HEK293T (cell line): ENCODE measurements at places on chromosomes 13 and 19.

- DNase-seq = no peak
Observed at GRCh38 chr13:42847891-42848663, 66.7 kb downstream of the FAM216B start.

DNA sequence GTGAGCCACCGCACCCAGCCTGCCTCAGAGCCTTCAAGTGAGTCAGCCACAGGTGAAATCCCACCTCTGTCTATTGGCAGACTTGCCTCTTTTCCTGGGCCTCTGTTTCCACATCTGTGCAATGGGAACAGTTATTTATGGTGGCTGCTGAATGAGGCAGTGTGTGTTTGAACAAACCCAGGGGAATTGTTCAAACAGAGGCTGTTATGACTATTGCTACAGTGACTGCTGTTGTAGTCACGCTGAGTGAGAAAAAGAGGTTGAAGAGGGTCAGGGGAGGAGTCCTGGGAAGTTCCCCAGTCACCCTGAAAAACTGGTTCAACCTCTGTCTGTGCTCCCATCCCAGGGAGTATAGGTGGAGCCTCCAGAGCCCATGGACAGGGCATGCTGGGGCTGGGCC, at the start of gene CEACAM19:
TSS of gene CEACAM19 (plus strand) at position 83 of the 400 bp plus-strand sequence. CDS start 450 bp downstream, outside the sequence.
- no peak for DNase-seq

- DNase-seq = no peak
Observed at GRCh38 chr13:45361596-45362206, 20.7 kb upstream of the TPT1 start.

- peak; percentile 47 for DNase-seq
Observed at GRCh38 chr19:10471909-10472308, 31.2 kb downstream of the KEAP1 start.

GRCh38 chr13:30216111-30216510, 91.2 kb downstream of the KATNAL1 start:
- peak; percentile 40 for DNase-seq

DNA sequence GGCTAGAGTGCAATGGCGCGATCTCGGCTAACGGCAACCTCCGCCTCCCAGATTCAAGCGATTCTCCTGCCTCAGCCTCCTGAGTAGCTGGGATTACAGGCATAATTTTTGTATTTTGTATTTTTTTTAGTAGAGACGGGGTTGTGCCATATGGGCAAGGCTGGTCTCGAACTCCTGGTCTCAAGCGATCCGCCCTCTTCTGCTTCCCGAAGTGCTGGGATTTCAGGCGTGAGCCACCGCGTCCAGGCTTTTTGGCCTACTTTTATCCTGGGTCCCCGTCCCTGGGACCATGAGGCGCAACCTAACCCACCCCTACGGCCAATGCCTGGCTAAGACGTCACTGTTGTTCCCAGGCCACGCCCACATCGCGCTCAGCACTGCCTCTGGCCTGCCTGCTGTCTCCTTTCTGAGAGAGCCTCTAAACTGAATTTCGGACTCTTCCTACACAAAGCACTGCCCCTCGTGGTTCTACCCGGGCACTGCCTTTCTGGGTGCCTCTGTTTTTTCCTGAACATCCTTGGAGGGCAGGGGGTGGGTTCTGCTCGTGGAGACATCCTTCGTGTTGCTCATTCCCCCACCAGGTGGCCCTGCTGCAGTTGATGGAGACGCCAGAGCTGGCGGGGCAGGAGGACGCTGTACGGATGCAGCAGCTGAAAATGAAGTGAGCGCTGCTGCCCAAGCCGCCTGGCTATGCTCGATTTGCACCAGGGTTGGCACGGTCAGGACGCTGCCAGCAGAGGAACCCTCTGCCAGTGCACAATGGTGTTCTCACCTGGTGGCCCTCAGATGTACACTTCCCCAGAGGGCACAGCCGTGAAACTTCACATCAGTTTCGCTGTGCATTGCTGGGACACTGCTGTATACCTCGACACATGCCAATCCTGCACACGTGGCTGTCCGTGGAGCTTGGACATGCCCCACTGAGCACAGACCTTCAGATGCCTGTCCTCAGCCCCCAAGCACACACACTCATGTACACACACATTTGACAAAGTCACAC, 2.0 kb downstream of the REX1BD start:
- DNase-seq = peak; percentile 82

GRCh38 chr19:32224371-32225244, 120.8 kb upstream of the ZNF507 start:
- peak; percentile 84 for DNase-seq

- DNase-seq = no peak
Observed at GRCh38 chr19:38455031-38455430, 21.5 kb downstream of the RYR1 start.

DNA sequence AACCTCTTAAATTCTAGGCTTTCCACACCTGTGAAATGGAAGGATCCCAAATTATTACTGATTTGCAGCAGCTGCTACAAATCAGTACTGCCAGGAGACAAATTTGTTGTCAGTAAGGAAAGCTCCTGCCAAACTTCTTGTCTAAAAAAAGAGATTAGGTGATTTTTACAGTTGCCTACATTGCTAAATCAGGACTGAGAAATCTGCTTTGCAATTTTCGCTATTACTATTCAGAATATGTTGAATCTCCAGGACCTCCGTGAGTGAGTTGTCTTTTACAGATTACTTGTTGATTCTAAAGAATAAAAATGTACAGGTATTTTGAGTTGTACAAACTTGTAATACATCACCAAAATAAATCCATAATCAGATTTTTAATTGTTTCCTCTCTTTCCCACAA, 1815.9 kb downstream of the PCDH9 start:
- DNase-seq = no peak

DNA sequence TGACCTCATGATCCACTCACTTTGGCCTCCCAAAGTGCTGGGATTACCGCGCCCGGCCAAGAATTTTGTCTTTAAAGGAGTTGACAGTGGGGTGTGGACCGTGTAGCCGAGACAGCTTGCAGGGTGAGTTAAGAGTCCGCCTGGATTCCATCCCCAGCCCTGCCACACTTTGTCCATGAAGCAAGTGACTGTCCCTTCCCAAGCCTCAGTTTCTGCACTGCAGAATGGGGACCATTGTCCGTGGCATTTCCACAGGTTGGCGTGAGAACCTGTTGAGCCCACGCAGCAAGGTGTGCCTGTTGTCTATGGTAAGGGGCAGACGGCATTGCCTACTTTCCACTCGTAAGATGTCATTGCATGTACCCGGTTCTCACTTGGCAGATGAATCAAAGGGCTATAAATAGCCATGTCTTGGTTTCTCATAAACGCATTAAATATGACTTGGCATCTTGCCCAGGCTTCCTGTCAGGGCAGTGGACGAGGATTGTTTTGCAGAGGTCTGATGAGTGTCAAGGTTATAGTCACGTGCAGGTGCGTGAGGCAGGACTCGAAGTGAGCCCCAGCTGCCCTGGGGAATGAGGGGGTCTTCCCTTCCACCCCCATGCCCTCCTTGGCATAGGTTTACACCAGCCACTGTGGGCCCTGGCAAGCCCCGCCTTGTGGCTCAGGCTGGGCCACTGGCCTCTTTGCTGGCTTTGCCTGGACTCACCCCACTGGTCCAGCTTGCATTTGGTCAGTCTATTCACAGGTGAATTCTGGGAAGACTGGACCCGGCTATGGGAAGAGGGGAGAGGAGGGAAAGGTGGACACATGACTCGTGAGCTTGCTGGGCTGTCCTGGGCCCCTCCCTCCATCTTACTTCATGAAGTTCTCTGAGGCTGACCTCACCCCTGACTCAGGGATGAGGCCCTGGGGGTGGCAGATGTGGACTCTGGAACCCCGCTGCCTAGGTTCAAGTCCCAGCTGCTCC, 14.6 kb downstream of the FAM187B start:
- DNase-seq = no peak

DNA sequence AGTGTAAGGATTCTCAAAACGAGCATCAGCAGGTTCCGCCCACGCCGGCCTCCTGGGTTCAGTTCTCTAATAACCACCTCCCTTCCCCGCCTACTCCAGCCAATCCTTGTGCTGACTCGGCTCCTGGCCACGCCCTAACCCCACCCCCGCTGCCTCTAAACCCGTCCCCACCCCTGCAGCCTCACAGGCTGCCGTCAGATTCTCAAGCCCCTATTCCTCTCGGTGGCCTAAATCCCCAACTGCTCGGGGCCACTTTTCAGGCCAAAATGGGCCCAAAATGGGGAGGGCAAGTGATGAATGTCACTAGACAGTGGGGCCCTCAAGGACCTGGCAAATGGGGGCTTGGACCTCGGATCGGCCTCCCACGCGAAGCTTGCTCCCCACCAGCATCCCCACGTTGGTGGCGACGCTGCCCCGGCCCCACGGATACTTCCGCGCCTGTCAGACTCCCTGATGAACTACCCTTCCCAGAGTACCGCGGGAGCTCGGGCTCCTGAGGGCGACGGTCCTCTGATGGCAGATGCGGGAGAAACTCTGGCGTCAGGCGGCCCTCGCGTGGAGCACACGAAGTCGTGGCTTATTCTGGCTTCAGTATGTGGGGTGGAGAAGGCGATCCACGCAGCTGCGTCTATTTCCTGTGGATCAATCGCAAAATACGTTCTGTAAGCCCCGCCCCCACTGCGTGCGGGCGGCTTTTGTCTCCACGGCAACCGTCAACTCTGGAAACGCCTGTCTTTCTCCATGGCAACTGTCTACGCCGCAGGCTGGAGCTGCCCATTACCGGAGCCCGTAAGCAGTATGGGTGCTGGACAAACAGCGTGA, 24.8 kb downstream of the ZNF473 start:
- DNase-seq = peak; percentile 87

GRCh38 chr13:107295416-107296140, 727.6 kb upstream of the ARGLU1 start:
- no peak for DNase-seq

GRCh38 chr19:41787055-41787454, 9.3 kb upstream of the CEACAM3 start:
- DNase-seq = no peak

- no peak for DNase-seq
Observed at GRCh38 chr13:30341815-30342570, 34.6 kb upstream of the KATNAL1 start.

- DNase-seq = no peak
Observed at GRCh38 chr19:6402837-6403608, 10.1 kb upstream of the GTF2F1 start.

DNA sequence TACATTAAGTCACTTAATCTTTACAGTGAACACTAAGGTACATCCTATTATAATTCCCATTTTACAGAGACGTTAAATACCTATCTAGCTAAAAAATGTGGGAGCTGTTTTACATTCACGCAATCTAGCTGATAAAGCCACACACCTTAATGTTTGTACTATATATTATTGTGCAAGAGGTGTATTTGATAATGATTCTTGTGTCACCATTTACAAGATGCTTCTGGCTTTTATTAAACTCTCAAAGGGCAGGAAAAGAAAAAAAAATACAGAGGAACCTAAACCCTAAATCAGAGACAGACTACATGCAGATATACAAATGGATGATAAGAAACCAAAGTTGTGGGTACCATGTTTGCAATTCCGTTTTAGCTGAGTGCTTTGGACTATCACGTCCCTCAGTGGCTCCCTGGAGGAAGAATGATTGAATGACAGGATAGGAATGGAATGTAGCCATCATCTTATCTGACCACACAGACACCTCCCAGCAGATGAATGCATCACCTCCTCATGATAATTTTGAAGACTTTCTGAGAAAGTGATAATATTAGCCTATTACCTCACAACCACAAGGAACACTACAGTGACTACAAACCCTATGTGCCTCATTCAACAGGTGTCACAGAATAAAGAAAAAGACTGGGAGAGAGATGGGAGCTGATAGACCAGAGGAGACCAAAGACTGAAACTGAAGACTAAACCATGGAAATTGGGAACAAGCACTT, 230.5 kb upstream of the SERP2 start:
- no peak for DNase-seq

- no peak for DNase-seq
Observed at GRCh38 chr19:56934438-56935090, 94.0 kb upstream of the PEG3 start.

DNA sequence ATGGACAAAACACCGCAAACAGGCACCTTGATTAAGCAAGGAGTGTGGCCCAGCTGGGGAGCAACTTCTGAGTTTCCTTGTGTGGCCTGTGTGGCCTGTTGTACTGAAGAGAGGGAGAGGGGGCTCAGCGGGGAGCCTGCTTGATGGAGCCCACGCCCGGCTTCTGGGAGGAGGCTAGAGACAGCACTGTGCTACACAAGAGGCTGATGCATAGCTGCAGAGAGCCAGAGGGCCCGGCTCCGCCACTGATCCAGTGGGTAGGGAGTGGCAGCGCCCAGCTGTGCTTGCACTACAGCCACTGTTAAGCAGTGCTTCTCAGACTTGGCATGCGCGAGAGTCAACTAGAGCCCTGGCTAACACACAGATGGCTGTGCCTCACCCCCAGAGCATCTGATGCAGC, 19.0 kb downstream of the LYL1 start:
- no peak for DNase-seq

DNA sequence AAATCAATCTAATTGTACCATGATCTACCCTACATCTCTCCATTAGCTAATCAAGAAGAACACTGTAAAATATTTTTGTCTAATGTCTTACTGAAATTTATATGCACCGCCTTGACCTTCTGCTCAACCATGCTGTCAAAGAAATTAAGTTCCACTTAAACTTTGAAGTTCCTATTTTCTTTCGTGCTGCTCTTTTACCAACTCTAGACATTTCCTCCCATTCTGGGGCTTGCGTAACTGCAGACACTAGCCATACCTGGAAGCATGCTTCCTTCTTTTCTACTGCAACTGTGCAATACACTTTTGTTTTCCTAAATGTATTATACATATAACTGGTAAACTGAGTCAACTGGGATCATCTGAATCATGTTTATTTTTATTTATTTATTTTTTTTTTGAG, 8.5 kb upstream of the UBE2L5 start:
- DNase-seq = no peak

DNA sequence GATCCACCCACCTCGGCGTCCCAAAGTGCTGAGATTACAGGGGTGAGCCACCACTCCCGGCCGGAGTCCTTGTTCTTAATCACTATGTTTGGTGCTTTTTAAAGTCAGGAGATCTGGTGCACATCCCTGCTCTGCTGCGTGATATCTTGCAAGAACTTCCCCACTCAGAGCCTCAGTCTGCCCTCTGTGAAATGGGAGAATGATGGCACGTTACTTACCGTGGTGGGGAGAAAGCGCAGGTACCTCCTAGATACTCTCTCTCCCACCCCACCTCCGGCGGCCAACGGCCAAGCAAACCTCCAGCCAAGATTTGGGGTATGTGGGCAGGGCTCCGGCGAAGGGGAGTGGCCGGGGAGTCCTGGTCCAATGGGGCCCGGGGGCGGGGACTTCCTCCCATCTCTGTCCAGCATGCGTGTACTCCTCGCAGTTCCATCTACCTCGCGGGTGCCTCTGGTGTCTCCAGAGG, at the start of gene RYR1:
TSS of gene RYR1 (plus strand) at position 424 of the 466 bp plus-strand sequence. CDS start 139 bp downstream, outside the sequence.
- DNase-seq = no peak

DNA sequence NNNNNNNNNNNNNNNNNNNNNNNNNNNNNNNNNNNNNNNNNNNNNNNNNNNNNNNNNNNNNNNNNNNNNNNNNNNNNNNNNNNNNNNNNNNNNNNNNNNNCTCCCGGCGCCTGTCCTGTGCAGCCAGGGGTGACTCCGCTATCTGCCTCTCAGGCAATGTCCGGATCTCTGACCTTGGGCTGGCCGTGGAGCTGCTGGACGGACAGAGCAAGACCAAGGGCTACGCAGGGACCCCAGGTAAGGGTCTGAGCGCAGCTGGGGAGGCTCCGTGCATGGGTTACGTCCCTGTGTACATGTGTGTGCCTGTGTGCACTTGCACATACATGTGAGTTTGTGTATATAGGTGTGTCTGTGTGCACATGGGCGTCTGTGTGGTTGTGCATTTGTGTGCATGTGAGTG, 36.1 kb upstream of the TMEM255B start:
- no peak for DNase-seq

- DNase-seq = no peak
Observed at GRCh38 chr19:49155820-49156346, 687 bp upstream of the HRC start.

GRCh38 chr13:46100191-46100815, 4.5 kb downstream of the CPB2 start:
- no peak for DNase-seq

- no peak for DNase-seq
Observed at GRCh38 chr13:30510811-30511371, 45.2 kb upstream of the HMGB1 start.
